ENCODE measurements at places on chromosomes 16 and 17.

DNA sequence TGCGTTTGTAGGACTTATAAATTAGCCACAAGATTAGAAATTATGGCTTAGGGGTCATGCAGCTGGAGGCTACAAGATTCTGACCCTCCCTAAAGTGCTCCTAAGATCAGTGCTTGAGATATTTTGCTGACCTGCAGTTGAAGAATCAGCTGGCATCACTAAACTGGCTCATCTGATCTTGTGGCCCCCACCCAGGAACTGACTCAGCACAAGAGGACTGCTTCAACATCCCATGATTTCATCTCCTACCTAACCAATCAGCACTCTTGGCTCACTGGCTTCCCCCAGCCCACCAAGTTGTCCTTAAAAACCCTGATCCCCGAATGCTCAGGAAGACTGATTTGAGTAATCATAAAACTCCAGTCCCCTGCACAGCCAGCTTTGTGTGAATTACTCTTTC lies 86.4 kb upstream of the ERCC4 start:
- no peak for DNase-seq

DNA sequence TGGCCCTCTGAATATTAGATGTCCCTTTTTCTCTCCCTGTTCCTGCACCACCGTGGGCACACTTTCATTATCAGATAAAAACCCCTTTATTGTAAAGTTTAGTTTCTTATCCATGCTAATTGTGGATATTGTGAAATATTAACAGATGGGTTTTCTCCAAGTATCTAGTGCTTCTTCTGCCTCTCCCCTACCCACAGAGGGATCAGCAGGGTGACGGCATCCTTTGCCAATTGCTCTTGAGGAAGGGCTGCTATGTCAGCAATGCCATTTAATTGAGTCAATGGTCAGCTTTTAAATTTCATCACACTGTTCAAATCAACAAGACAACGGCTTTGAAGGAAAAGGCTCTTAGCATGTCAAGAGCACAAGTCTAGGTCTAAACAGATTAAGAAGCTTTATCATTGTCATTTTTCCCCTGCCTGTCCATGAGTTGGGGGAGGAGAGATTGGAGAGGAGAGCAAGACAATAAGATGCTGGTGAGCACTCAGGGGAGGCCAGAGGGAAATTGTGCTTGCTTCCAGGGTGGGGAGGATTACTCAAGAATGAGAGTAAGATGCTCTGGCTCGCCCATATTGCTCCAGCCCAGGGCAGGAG lies 443.0 kb upstream of the CCL2 start:
- no peak for DNase-seq

DNA sequence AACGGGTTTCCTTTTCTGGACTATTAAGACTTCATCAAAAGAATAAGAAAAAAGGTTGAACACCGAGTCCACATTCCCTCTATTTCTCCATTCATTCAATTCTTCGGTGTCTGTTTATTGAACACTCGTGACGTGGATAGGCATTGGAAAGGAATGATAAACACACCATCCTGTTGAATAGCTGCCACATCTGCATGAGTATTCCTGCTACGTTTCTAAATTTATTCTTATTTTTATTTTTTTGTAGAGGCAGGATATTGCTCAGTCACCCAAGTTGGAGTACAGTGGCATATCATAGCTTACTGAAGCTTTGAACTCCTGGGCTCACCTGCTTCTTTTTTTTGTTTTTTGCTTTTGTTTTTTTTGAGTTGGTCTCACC lies 80.8 kb upstream of the CIBAR2 start:
- DNase-seq, result no peak

DNA sequence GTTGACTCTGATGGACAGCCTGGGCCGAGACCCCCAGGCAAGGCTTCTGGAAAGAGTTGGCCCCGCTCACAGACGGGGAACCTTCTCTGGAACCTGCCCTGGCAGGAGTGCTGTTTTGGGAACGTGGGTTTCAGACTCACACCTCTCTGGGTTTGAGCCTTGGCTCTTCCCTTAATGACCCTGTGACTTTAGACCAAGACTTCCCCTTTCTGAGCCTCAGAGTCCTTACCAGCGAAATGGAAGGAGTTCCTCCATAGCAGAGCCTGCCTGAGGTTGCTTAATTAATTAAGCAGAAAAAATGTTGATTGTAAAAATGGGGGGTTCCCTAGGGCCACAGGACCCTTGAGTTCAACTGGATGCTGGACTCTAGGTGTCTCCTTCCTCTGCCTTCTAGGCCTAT lies 408.2 kb downstream of the SEC14L1 start:
- DNase-seq, result no peak

DNA sequence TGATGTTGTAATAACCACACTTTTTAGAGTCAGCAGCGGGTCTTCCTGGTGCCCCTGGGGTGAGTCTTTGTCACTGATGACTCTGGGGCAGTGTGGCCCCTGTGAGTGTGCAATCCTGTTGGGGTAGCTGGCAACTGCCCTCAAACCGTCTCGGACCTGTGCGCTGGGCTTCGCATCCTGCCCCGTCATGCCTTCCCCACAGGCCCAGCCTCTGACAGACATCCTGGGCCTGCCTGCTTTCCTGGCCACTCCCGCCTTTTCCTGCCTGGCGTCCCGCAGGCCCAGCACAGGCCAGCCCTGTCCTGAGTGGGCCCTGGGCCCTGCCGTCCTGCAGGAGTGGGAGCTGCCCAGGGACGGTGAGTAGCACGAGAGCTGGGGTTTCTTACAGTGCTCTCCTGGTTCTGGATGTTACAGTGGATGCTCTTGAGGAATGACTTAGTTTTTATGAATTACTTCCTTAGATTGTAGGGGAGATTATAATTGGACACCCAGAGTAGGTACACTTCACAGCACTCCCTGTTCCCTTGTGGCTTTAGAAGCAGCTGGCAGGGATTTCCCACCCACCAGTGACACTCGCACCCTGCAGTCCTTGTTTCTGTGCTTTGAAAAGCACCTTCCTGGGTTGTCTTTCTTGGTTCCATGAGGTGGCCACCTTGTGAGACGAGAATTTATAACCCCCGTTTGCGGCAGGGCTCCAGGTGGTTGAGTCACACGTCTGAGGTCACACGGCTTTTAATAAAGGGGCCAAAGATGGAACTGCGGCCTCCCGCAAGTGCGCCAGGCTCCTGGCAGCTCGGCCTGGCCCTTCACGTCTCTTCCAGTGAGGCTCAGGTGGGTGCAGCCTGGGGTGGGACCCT lies 50.0 kb upstream of the CAPN15 start:
- no peak for DNase-seq

GRCh38 chr16:25838724-25839186 lies 147.0 kb downstream of the HS3ST4 start:
- DNase-seq, result peak; percentile 72

GRCh38 chr17:2138318-2138717 lies 83.4 kb downstream of the HIC1 start:
- DNase-seq, result no peak

- no peak for DNase-seq
These were observed 4.4 kb upstream of the FBF1 start for GRCh38 chr17:75945211-75945610.

GRCh38 chr17:55734128-55734781 lies 11.6 kb upstream of the TMEM100 start:
- DNase-seq, result peak; percentile 73

- DNase-seq, result no peak
These were observed 5.0 kb downstream of the GRB2 start for GRCh38 chr17:75400326-75400939.

- no peak for DNase-seq
These were observed 1.4 kb downstream of the NT5M start for GRCh38 chr17:17304521-17304985.

DNA sequence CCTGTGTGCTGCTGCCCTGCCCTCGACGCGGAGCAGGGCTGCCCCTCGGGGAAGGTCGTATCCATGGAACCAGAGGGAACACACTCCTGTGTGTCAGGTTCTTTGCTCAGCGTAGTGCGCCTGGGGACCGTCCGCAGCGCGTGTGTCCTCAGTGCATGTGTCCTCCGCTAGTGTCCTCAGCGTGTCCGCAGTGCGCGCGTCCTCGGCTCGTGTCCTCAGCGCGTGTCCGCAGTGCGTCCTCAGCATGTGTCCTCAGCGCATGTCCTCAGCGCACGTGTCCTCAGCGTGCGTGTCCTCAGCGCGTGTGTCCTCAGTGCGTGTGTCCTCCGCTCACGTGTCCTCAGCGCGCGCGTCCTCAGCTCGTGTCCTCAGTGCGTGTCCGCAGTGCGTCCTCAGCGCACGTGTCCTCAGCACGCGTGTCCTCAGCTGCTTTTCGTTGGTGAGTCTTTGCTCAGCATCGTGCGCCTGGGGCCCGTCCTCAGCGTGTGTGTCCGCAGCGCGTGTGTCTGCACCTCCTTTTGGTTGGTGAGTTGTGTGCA lies 59.2 kb upstream of the ZNF750 start:
- no peak for DNase-seq

- DNase-seq, result peak; percentile 88
These were observed 10.6 kb upstream of the HOXB2 start for GRCh38 chr17:48555258-48556228.

DNA sequence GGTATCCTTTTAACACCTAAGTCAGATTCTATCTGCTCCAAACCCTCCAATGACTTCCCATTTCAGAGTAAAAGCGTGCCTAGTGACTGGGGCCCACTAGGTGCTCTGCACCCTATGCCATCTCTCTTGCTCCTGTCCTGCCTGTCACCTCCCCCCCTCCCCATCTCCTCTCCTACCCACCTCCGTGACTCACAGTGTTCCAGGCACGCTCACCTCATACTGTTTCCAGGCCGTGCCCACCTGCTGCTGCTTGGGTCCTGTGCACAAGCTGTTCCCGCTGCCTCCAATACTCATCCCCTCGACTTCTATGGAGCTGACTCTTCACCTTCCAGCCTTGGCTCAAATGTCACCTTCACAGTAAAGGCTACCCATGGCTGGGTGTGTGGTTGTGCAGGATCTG lies 21.7 kb downstream of the DNAH3 start:
- no peak for DNase-seq

- DNase-seq, result no peak
These were observed 240.7 kb downstream of the MAP2K6 start for GRCh38 chr17:69654981-69655855.

GRCh38 chr17:7888184-7888920 lies at the start of gene CHD3:
Gene CHD3, plus strand, starts transcription at chr17:7888789. Its CDS starts 212 bp downstream, at chr17:7889001.
- DNase-seq, result peak; percentile 77

- no peak for DNase-seq
These were observed 4.2 kb downstream of the SOCS1 start for GRCh38 chr16:11251525-11252481.

- DNase-seq, result no peak
These were observed 30.7 kb upstream of the CDRT4 start for GRCh38 chr17:15498107-15498506.

- peak; percentile 60 for DNase-seq
These were observed 25.6 kb downstream of the TEX14 start for GRCh38 chr17:58665946-58666857.

DNA sequence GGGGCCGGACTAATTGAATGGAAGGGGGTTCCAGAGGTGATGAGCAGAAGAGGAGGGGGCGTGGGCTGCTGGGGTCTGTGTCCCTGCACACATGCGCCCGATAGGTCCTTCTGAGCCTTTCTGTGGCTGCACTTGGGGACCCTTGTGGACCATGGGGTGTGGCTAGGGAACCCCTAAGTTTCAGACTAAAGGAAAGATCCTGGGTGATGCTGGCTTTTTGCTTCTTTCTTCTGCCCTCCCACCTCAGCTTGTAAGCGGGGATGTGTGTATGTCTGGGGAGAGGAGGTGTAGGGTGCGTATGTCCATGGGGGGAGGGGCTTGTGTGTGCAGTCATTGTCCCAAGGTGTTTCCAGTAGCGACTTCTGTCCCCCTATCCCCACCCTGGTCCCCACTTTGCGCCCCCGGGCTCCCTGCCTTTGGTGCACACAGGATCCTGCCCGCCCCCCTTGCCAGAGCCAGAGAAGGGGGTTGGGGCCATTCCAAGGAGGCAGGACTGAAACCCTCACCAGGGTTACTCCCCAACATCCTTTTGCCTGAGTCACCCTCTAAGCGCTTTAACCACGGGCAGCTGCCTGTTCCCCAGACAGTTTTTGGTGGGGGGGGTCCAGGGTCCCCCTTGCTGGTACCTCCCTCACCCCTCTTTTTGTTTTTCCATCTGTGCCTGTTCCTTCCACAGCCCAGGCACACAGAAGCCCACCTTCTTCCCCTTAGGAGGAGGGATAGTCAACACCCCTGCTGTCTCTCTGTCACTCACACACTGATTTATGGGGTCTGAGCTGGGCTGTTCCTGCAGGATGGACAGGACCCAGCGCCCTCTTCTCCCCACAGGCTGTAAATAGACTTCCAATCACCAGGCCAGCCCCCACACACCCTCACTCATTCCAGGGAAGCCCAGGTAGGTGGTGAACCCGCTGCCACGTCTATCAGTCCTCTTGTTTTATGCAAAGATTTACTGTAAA lies 83.2 kb downstream of the ARHGAP23 start:
- no peak for DNase-seq

DNA sequence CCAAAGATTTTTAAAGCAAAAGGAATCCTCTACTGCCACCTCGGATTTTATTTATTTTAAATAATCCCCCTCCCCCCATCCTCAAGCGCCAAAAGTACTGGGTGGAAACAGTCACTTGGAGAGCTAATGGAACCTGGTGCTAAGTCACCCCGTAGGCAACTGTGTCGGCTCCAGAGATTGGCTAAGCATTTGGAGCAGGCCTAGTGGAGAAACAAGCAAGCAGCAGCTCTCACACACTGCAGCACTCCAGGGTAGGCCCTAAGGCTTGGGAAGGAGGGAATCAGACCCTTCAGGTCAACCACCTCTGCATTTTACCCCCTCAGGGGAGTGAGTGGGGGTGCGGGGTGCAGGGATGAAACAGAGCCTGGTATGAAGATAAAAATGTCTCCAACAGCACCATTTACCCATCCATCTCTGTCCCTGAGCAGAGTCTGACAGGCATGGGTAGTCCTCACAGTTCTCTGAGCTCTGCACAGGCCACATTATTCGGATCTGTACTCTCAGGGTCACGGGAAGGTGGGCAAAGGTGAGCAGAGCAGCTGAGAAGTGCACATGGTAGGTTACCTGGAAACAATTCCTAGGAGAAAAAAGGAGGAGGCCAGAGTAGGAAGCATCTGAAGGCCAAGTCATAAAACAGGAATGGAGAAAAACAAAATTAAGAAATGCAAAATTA lies 27.2 kb upstream of the STAC2 start:
- DNase-seq, result no peak

GRCh38 chr17:28864991-28865849 lies 10.4 kb downstream of the ERAL1 start:
- no peak for DNase-seq

- DNase-seq, result no peak
These were observed 1.4 kb downstream of the COTL1 start for GRCh38 chr16:84616515-84616914.

GRCh38 chr17:76586741-76587487 lies 1.3 kb upstream of the ST6GALNAC2 start:
- DNase-seq, result peak; percentile 85

GRCh38 chr17:47810200-47810821 lies 11.3 kb downstream of the OSBPL7 start:
- no peak for DNase-seq
